ENCODE measurements at places on chromosomes 3 and 15.
A peak's percentile ranks its signal among the peaks of the same experiment; 100 is the strongest.

DNA sequence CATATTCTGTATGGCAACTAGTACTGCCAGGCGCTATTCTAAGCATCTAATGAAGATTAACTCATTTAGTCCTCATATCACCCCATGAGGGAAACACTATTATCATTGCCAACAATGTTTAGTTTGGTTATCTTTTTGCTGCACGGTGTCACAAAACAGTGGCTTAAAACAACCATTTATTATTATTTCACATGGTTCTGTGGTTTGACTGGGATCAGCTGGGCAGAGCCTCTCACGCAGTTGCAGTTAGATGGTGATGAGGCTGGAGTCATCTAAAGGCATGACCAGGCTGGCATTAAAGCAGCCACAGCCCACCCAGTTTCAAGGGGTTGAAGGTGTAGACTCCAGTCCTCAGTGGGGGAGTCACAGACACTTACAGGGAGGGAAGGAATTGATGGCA, 32.8 kb upstream of the RASA2 start:
- DNase-seq, result no peak

GRCh38 chr3:188008582-188009213, 145.3 kb upstream of the LPP start:
- DNase-seq, result no peak

GRCh38 chr3:48847053-48847503, 596 bp downstream of the PRKAR2A start:
- DNase-seq, result peak; percentile 64

DNA sequence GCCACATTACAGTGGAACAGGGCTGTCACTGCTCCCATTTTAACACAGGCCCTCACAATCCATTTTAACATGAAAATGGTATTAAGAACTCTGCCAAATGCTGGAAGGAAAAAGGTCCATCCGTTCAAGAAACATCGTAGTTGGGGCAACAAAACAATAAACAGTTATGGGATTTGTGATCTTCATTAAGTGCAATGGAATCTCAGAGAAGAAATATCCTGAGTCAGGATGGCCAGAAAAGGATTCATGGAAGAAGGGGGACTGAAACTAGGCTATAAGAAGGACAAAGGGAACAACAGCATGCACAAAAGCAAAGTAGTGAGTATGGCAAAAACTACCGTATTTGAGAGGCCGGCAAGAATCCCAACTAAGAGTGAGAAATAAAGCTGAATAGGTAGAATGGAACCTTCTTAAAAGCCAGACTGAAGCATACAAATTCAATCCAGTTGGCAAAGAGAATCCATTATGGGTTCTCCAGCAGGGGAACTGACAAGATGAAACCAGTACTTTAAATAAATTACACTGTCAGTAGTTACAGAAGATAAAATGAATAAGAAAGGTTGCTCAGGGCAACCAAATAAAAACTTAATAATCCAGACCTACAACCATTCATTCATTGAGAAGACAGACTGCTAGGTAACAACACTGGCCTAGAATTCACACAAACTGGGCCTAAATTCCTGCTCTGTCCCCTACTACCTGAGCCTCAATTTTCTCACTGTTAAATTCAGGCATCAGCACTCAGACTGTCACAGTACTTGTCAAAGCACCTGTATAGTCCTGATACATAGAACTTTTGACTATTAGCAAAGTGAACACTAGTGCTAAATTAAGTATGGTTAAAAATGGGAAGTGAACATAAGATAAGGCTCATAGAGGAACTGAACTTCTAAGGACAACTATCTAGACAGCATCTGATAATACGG, 6.3 kb downstream of the TBL1XR1 start:
- no peak for DNase-seq

- DNase-seq, result no peak
These were observed 15.5 kb downstream of the CCR5 start for GRCh38 chr3:46386205-46386604.

GRCh38 chr3:123688241-123688747, 103.4 kb upstream of the HACD2 start:
- no peak for DNase-seq

Data from CD8-positive, alpha-beta T cell (primary cell).